T-helper 22 cell (primary cell): ENCODE measurements at places on chromosomes 7 and 10.

GRCh38 chr7:36119005-36119706, 33.9 kb upstream of the EEPD1 start:
- DNase-seq = no peak

DNA sequence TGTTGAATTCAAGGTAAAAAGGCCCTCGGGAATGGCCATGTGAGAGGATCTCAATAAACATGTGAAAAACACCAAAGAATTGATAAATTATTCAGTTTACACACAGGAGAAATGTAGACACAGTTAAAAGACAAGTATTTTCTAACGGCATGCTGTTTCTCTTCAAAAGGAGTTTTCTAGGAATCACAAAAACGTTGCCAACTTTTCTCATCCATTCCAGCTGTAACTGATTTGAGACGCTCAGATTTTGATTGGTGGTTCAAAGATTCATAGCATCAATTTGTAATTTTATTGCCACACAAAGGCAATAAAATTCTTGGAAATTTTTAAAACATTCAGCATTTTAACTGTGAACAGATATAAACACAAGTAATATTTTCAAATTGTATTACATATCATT, 384.9 kb upstream of the PFKP start:
- no peak for DNase-seq

- no peak for DNase-seq
Measured at GRCh38 chr7:111756687-111757178, 194.4 kb upstream of the IMMP2L start.

- no peak for DNase-seq
Measured at GRCh38 chr10:110721406-110722038, 77.4 kb downstream of the RBM20 start.

- no peak for DNase-seq
Measured at GRCh38 chr10:110074758-110075671, 67.2 kb downstream of the ADD3 start.

DNA sequence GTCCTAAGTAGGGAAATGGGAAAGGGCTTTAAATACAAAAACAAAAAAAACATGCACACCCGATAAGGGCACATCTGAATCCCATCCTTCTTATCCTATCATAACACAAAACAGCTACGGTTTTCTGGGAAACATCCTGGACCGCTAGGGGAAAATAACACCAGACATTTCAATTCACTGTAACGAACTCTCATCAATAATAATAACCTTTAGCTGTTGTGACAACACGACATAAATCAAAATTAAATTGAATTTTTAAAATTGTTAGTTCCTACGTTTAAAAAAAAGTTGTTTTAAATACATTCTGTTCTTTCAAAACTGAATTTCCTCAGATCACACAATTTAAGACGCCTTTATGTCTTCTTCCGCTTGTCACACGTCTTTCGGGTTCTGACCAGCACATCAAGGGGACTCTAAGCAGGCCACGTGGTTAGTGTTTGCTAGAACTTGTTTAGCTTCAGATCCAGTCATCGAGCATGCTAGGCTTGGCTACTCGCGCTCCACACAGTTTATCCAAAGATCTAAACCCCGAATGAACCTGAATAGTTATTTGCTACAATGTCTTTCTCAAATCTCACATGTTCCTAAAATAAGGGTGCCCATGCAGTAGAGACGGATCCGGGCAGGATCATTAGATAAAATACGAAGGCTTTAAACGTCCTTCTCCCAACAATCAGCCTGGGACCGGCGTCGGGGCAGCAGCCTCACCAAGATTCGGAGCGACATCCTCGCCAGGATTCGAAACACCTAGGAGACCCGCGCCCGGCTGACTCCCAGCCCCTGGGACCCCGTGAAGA, 839 bp downstream of the IKZF5 start:
- DNase-seq = peak; percentile 25

DNA sequence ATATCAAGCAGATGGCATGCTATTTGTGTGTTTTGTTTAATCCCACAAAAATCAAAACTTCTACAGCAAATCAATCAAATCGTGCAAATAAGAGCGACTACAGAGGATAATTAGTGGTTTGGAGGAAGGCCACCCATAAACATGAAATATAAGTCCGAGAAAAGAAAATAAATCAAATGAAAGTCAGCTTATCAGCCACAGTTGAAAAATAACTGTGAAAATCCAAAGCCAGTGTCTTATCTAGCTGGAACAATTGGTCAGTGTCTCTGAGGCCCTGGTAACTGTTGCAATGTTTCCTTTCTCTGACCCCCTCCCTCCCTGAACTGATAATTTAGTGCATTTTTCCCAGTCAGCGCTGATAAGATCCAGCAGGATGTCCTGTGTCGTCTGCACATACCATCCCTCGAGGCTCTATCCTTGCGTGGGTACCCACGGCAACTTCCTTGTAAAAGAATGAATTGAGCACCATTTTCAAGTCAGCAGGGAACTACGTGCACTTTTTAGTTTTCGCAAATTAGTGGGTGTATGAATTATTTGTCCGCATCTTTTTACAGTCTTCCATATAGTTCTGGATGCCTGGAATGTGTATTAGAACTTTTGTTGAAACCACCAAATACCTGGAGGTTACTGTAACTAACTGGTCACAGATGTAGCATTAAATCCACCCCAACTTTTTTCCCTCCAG, 10.8 kb upstream of the JCAD start:
- no peak for DNase-seq

DNA sequence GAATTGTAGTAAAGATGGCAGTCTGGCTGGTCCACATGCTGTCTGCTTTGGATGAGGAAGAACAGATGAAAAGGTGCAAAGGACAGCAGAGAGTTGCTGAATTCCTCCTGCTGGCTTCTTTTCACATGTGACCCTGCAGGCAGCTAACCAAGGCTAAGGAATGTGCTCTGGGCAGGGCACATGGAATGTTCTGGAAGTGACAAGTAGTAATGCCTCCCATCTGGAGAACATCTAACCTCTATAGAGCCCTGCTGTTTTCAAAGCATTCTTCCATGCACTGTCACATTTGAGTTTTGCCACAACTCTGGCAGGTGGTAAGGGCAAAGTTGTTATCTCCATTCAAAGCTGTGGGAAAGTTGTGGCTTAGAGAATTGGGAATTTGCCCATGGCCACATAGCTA, 208.8 kb downstream of the STK31 start:
- no peak for DNase-seq

- no peak for DNase-seq
Measured at GRCh38 chr10:93410697-93411348, 71.3 kb downstream of the MYOF start.

DNA sequence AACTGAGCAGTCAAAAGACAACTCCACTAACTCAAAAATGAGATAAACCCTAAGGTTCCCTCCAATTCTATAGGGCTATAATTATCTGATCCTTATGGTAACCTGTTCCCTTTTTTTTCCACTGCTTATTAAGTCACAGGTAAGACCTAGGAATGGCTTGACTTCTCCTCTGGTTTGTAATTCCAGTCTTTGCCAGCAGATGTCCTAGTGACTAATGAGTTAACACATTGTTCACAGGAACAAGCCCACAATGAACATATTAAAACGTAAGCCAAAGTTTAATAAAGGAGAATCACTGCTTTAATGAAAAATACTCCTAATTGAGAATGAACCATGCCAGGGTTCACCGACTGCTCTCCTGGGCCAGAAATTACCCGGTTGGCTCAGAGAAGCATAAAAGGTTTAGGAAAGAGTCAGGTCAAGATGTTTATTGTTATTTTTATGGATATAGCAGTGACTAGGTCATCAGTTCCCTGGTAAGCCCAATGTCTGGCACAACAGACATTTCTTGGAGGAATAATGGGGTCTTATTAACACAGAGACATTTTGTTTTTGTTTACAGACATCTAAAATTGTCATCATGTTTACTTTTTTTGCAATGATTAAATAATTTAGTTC, 120.1 kb downstream of the ELAPOR2 start:
- DNase-seq = no peak
